ENCODE measurements at places on chromosomes 4 and X.

DNA sequence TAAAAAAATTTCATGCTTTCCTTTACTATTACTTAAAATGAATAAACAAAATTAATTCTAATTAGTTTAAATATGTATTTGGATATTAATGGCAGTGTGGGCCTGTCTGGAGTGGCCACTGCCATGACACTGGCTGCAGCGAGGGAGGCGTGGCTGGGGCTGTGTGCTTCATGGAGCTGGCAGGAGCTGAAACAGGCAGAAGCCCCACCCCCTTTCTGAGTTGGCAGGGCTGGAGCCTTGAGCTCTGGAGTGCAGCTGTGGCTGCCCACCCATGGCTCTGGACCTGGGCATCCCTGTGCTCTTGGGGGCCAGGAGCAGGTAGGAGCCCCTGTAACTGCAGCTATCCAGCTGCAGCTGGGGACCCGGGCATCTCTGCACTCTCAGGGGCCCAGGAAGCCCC lies 8.2 kb upstream of the HSD17B11 start:
- H3K4me1 ChIP-seq: no peaks in the 10 kb centered on the region
- DNase-seq: no peak
- no peak overlapping the region for H3K27ac ChIP-seq
- no peaks in the 10 kb centered on the region for H3K27me3 ChIP-seq

- H3K27me3 ChIP-seq: no peaks in the 10 kb centered on the region
- no peak overlapping the region for H3K27ac ChIP-seq
- H3K36me3 ChIP-seq: no peaks in the 10 kb centered on the region
- H3K4me1 ChIP-seq: no peaks in the 10 kb centered on the region
- no peak overlapping the region for H3K4me3 ChIP-seq
Observed at GRCh38 chr4:146545102-146545501, 23.4 kb upstream of the SLC10A7 start.

DNA sequence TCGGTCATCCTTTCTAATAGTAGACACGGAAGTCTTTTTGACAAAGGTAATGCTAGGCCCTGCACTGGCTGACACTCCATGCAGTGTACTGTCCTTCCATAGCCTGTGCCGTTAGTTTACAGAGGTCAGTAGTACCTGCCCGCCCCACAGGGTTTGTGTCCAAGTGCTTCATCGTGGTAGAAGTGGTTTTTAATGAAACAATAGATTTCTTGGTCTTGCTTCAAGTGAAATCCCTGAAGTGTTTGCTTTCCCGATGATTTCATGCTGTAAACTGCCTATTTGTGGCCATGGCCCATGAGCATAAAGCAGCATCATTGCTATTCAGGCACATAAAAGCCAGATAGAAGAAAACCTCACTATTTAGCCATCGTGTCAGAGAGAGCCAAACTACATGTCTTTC lies 139.3 kb downstream of the GPR143 start:
- no peak for DNase-seq
- no peak overlapping the region for H3K4me3 ChIP-seq
- no peak overlapping the region for H3K27ac ChIP-seq
- H3K36me3 ChIP-seq: no peaks in the 10 kb centered on the region
- H3K27me3 ChIP-seq: no peaks in the 10 kb centered on the region
- H3K4me1 ChIP-seq: peaks cover 5% of the 10 kb centered on the region

DNA sequence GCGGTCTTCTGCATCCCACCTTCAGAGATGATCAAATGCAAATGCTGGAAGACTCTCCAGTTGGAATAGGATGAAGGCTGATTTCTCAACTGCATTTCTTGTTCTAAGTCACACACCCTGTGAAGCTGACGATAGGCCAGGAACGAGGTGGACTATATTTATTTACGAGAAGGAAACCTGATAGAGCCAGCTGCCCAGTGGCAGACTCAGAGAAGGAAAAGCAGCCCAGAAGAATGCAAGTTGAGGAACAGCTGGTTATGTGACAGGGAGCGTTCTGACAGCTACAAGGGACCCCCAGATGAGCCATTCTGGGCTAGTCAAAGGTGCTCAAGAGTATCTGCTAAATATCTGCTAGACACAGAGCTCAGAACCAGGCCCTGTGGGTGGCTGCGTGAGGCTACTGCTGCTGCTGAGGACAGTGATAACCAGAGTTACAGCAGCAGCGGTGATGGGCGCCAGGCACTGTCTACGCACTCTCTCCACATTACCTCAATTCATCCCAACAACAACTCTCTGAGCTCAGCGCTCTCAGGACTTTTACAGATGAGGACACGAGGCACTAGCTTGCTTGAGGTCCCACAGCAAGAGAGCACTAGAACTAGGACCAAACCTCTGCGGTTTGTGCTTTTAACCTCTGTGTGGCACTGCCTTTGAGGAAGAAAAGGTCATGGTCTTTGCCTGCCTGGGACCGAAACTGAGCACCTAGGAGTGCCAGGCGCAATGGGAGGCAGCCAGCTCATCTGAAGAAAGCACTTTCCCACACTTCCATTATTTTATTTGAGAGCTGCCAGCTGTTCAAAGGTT lies 69.0 kb downstream of the GATB start:
- H3K27me3 ChIP-seq: no peaks in the 10 kb centered on the region
- no peak for DNase-seq
- H3K4me1 ChIP-seq: no peaks in the 10 kb centered on the region
- no peak overlapping the region for H3K27ac ChIP-seq
- H3K4me3 ChIP-seq: no peak overlapping the region

GRCh38 chr4:26294904-26295303 lies 25.9 kb upstream of the RBPJ start:
- no peak overlapping the region for H3K27ac ChIP-seq
- peaks cover 6% of the 10 kb centered on the region for H3K4me1 ChIP-seq
- no peak overlapping the region for H3K4me3 ChIP-seq
- no peak for DNase-seq
- H3K27me3 ChIP-seq: no peaks in the 10 kb centered on the region

GRCh38 chr4:37157476-37158167 lies 86.9 kb upstream of the NWD2 start:
- H3K36me3 ChIP-seq: no peaks in the 10 kb centered on the region
- H3K4me1 ChIP-seq: no peaks in the 10 kb centered on the region
- DNase-seq: no peak
- H3K4me3 ChIP-seq: no peak overlapping the region
- H3K27me3 ChIP-seq: no peaks in the 10 kb centered on the region

- peaks cover 18% of the 10 kb centered on the region for H3K4me1 ChIP-seq
- H3K4me3 ChIP-seq: no peak overlapping the region
- no peak for DNase-seq
- no peak overlapping the region for H3K27ac ChIP-seq
- no peaks in the 10 kb centered on the region for H3K36me3 ChIP-seq
Observed at GRCh38 chr4:77123411-77123810, 33.6 kb upstream of the CCNG2 start.
